Heart left ventricle (tissue), 16 donors: ENCODE measurements at places on chromosomes 3 and 15. TPM values are rescaled to one million over a fixed set of nuclear protein-coding genes. Genes with fewer than 3 reads are reported as not detected.

DNA sequence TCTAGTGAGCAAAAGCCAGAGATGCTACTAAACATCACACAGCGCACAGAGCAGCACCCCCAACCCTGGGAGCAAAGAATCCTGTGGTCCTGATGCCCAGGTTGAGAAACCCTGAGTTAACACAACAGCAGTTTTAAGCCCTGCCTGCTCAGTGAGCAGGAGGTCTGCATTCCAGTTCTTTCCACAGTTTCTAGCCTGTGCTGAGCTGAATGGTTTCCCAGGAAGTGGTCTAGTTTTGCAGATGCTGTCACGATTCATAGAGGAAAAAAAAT, 171.1 kb upstream of the PROK2 start:
- H3K27me3 ChIP-seq: no peaks in the 10 kb centered on the region
- no peak overlapping the region for H3K27ac ChIP-seq
- no peaks in the 10 kb centered on the region for H3K36me3 ChIP-seq
- H3K4me1 ChIP-seq: peaks cover 6% of the 10 kb centered on the region

The RARRES1 gene
- 17.8 TPM for total RNA-seq

- no peak for DNase-seq
- no peaks in the 10 kb centered on the region for H3K27me3 ChIP-seq
- no peaks in the 10 kb centered on the region for H3K36me3 ChIP-seq
- H3K27ac ChIP-seq: peak overlapping the region; percentile 86
- H3K4me1 ChIP-seq: peaks cover 20% of the 10 kb centered on the region
These were observed 1.1 kb downstream of the RIOX2 start for GRCh38 chr3:97970956-97971620.

The TBL1XR1 gene
- 147 TPM for total RNA-seq

The GPR62 gene
- 0.22 TPM for total RNA-seq

The BOC gene
- 4.4 TPM for total RNA-seq

DNA sequence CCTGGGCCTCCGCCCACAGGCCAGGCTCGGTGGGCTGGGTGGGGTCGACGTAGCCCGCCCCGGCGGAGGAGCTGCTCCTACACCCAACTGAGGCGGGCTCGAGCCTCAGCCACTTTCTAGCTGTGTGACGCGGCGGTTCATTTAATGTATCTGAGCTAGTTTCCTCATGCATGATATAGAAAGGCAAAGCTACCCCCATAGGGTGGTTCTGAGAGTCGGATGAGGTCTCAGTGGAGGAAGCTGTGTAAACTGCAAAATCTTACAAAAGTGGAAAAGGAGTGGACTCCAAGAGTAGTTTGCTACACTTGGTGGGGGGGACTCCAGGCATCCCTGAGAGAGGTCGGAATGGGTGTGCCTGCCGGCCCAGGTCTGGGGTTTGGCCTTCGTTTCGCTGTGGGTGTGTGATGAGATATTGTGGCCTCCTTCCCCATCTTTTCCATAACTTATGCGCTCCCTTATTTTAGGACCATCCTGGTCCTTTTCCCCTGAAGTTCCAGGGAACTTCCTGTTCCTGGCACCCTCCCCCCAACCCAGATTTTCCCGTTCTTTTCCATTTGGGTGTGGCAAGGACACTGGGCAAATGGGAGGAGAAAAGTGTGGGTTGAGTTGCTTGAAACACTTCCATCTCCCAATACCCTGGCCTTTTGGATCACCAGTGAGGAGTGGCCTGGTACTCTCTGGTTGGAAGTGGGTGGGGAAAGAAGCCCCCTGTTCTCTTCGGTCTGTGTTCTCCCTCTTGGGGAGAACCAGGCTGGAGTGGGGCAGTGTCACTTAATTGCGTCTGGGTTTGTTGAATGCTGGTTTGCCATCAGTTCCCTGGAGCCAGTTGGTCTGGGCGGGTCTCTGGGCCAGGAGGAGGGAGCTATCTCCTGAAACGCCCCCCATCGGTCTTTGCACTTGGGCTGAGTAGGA, 1.1 kb downstream of the PDIA5 start:
- H3K4me3 ChIP-seq: peak overlapping the region; percentile 70
- H3K27me3 ChIP-seq: no peaks in the 10 kb centered on the region
- H3K36me3 ChIP-seq: no peaks in the 10 kb centered on the region
- DNase-seq: no peak
- H3K4me1 ChIP-seq: no peaks in the 10 kb centered on the region
- no peak overlapping the region for H3K27ac ChIP-seq

- H3K27me3 ChIP-seq: no peaks in the 10 kb centered on the region
- H3K4me1 ChIP-seq: peaks cover 13% of the 10 kb centered on the region
- no peak for DNase-seq
- no peaks in the 10 kb centered on the region for H3K36me3 ChIP-seq
- H3K4me3 ChIP-seq: no peak overlapping the region
- no peak overlapping the region for H3K27ac ChIP-seq
These were observed 114.6 kb downstream of the CYP19A1 start for GRCh38 chr15:51223771-51224229.

- no peaks in the 10 kb centered on the region for H3K36me3 ChIP-seq
- H3K27me3 ChIP-seq: no peaks in the 10 kb centered on the region
These were observed 121.0 kb downstream of the GREM1 start for GRCh38 chr15:32838820-32839219.

DNA sequence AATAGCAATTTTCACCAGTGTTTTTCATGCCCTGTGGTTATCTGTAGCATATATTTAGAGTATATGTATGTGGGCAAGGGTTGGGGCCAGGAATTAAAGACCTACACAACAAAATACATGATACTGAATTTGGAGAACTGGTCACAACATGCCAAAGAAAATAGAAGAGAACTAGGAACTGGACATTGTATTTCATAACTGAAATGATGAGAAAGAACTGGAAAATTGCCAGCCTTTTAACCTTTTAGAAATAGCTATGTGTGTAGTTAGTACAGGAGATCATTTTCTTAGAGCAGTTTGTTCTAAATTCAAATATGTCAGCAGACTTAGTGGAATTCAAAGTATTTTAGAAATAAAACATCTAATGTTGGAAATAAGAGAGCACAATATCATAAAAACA, 227.1 kb upstream of the CGNL1 start:
- no peaks in the 10 kb centered on the region for H3K36me3 ChIP-seq
- H3K4me1 ChIP-seq: peaks cover 27% of the 10 kb centered on the region
- no peak for DNase-seq
- H3K4me3 ChIP-seq: no peak overlapping the region
- H3K27ac ChIP-seq: no peak overlapping the region
- H3K27me3 ChIP-seq: no peaks in the 10 kb centered on the region

- no peak for DNase-seq
- H3K4me3 ChIP-seq: no peak overlapping the region
- H3K27ac ChIP-seq: no peak overlapping the region
- H3K36me3 ChIP-seq: no peaks in the 10 kb centered on the region
These were observed 6.0 kb upstream of the FEZF2 start for GRCh38 chr3:62379321-62379798.

- peaks cover 4% of the 10 kb centered on the region for H3K27me3 ChIP-seq
- H3K27ac ChIP-seq: no peak overlapping the region
- no peak for DNase-seq
- H3K4me3 ChIP-seq: no peak overlapping the region
These were observed 18.3 kb downstream of the DUOX2 start for GRCh38 chr15:45095661-45096060.

The NRROS gene
- total RNA-seq: 2.1 TPM

DNA sequence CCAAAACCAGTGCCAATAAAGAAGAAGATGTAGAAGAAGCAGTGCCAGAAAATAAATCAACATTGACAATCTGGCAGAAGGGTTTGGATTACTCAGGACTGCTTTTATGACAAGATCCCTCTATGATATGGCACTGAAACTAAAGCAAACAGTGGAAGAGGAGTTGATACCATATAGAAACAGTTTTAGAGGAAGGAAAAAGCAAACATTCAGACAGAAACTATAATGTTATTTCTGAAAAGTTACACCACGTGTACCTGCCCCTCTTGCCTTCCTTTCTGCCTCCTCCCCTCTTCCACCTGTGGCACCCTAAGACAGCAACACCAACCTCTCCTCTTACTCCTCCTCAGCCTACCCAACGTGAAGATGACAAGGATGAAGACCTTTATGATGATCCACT, 63.0 kb downstream of the SFMBT1 start:
- no peak overlapping the region for H3K4me3 ChIP-seq
- H3K4me1 ChIP-seq: no peaks in the 10 kb centered on the region
- no peaks in the 10 kb centered on the region for H3K27me3 ChIP-seq
- DNase-seq: no peak
- no peak overlapping the region for H3K27ac ChIP-seq

The FGD5 gene
- 22.5 TPM for total RNA-seq

DNA sequence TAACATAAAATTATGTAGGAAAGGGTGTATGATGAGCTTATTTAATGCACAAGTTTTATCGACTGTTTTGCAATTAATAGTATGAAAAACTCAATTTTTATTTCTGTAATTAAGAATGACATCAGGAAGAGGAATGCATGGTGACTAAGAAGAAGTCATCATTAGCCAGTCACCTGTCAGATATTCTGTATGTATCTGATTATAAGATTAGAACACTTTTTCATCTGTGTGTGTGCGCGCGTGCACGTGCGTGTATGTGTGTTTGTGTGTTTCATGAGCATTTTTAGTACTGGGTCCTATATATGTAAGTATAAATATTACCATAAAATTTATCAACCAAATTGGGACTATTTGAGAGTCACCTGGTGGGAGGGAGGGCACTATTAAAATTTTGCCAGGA, 5.0 kb upstream of the ABHD2 start:
- no peaks in the 10 kb centered on the region for H3K27me3 ChIP-seq
- no peaks in the 10 kb centered on the region for H3K36me3 ChIP-seq
- no peak for DNase-seq
- H3K27ac ChIP-seq: no peak overlapping the region
- H3K4me1 ChIP-seq: peaks cover 8% of the 10 kb centered on the region

The GHRL gene
- total RNA-seq: 0.75 TPM

GRCh38 chr15:45790325-45790943, 155.6 kb downstream of the SQOR start:
- no peak overlapping the region for H3K4me3 ChIP-seq
- H3K27ac ChIP-seq: no peak overlapping the region
- peaks cover 8% of the 10 kb centered on the region for H3K27me3 ChIP-seq
- H3K36me3 ChIP-seq: no peaks in the 10 kb centered on the region

DNA sequence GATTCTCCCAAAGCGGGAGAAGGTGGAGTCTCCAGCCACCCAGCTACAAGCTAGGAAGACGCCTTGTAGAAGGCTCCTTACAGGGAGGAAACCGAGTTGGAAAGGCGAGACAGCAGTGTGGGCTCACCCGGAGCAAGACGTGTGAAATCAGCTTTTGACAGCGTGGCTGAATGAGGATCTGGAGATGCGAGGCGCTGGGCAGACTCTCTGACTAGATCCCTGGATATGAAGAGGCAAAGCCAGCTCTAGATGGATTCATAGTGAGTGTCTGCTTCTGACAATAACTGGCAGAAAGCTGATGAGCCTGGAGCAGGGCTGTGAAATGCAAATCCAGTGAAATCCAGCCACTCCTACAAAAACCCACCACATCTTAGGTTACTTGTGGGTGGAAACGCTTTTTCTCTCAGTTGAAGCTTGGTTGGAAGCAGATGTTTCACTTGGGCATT, 41.0 kb downstream of the GOLGA6A start:
- H3K27ac ChIP-seq: peak overlapping the region; percentile 72
- no peak for DNase-seq

DNA sequence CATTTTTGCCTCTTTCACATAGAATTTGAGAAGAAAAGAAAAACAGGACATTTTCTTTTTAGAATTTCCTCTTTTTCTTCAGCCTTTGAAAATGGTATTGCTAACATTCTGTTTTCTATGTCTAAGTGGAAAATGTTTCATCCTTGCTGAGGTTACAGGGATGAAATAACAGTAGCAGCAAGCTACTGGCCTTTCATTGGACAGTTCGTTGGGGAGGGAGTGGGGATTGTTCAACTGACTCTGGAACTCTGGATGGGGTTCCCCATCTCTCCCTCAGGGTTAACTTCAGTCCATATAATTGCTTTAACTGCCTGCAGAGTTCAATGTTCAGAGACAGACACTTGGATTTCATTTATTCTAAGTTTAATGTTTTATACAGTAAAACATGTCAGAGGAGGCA, 346.0 kb downstream of the NLGN1 start:
- H3K4me3 ChIP-seq: no peak overlapping the region
- no peak for DNase-seq
- no peaks in the 10 kb centered on the region for H3K27me3 ChIP-seq
- no peak overlapping the region for H3K27ac ChIP-seq
